SK-N-MC (cell line): ENCODE measurements at places on chromosomes 5 and 9.

DNA sequence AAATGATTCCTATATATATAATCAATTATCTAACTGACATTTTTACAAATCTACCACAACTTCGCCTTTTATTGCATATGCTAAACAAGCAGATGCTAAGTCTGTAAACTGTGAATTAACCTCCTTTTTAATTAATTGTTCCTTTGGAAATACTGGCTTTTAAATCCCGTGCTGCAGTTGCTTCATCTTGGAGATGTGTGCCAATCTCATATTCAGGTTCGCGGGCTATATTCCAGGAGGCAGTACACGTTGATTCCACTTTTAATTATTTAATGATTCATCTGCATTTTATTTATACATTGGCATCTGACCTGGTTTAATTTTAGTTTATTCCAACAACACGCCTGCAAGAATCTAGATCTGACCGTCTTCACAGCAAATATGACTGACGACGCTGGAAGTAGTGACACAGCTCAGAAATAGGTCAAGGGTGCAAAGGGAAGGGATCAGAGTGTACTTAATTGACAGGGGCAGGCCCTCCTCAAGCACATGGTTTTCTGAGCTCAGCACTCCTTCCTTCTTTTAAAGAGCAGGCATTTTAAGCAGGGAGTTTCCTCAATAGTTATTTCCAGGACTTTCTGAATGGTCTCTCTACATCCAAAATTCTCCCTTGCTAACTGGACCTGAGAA is 125.2 kb downstream of the GLIS3 start:
- DNase-seq: no peak

DNA sequence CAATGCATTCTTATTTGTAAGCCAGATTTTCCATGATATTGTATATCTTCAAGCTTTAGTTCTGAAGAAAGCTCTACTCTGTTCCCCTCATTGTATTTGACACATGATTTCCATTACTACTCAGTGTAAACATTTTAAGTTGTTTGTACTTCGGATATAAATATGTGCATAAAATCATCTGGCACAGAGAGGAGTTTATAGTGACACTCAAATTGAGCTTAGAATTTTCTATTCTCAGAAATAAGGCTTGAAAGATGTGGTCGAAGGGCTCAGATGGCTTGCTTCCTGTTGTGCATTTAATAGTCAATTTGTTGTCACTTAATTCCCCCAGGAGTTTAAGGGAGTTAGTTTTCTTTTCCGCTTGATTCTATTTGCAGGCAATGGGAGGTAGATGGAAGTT is 88.8 kb downstream of the PPIC start:
- DNase-seq: no peak

GRCh38 chr5:111563031-111563822 is 50.9 kb upstream of the STARD4 start:
- no peak for DNase-seq

GRCh38 chr9:13274886-13275641 is 4.4 kb downstream of the MPDZ start:
- no peak for DNase-seq
